Activated CD8-positive, alpha-beta memory T cell treated with anti-CD3 and anti-CD28 coated beads for 24 hours (primary cell): ENCODE measurements at places on chromosomes 3 and 15.

DNA sequence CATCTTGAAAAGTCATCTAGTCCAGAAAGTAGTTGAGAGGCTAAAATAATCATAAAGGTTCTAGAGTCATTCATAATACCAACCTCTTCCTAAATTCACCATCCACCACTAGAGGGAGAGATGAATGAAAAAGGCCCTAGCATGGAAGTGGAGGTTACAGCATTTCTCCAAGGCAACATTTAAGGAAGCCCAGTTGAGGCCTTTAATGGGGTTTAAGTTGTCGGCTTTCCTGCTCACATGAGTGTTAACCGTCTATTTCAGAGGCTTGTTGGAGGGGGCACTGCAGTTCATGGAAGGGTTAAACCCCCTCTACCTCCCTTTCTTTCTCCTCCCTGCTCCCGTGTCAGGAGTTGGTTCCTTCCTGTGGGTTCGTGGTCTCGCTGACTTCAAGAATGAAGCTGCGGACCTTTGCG, 3.8 kb upstream of the SLCO3A1 start:
- no peak for DNase-seq

- DNase-seq, result no peak
These were observed 3.5 kb downstream of the PLXND1 start for GRCh38 chr3:129602730-129603560.

- DNase-seq, result no peak
These were observed 249.0 kb downstream of the MCTP2 start for GRCh38 chr15:94480289-94480834.

GRCh38 chr3:145006271-145006670, 1034.6 kb downstream of the DIPK2A start:
- DNase-seq, result no peak

DNA sequence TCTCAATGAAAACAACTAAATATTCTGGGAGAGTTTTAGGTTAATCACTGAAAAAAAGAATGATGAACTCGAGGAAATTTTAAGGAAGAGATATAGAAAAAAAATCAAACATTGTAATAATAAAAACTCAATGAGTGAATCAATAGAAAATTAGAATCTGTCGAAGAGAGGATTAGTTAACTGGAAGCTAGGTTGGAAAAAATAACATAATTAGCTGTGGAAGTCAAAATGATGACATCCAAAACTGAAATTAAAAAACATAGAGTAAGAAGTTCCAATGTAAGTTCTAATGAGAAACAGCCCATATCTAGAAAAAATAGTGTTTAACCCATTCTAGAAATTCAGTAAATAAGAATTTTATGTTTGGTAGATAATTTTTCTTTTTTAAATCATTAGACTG, 299.3 kb upstream of the RARB start:
- no peak for DNase-seq

- no peak for DNase-seq
These were observed 21.6 kb upstream of the PAK6 start for GRCh38 chr15:40217166-40217824.

DNA sequence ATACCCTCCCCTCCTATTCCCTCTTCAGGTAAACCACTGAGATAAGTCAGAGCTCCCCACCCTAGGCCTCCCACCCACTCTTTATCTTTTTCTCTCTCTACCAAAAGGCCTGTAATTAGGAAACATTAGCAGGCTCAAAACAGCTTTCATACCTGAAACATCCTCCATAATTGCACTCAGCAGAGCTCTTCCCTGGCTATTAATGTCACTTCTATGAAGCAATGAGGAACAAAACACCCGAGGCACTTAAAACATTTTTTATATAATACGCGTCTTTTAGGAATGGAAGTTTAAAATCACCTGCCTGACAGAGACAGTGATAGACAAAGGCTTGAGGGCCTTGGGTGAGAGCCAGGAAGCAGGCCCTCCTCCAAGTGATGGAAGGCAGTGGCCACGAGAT, 138.9 kb downstream of the EPHB1 start:
- DNase-seq, result no peak

DNA sequence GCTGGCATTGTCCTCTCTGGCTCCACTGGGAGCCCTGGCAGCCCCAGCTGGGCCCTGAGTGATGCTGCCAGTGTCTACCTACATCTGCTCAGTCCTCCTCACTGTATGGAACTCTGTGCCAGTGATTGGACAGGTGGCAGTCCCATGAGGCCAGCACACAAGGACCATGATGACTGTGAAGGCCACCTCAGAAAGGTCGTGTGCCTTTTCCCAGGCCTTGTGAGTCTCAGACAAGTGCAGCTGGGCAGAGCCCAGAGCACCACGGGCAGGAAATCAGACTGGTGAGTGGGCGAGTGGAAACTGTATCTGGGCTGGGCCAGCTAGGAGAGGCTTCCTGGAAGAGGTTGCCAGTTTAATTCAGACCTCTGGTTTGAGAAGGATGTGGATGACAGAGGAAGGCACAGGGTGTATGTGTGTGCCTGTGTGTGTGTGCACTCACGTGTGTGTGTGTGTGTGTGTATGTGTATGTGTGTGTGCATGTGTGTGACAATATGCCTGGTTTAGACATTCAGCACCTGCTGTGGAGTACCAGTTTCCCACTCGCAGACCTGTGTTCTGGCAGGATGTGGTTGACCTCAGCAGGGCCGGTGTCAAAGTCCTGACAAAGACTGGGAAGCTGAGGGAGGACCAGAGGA, 7.0 kb downstream of the MAPKAPK3 start:
- DNase-seq, result peak; percentile 80

DNA sequence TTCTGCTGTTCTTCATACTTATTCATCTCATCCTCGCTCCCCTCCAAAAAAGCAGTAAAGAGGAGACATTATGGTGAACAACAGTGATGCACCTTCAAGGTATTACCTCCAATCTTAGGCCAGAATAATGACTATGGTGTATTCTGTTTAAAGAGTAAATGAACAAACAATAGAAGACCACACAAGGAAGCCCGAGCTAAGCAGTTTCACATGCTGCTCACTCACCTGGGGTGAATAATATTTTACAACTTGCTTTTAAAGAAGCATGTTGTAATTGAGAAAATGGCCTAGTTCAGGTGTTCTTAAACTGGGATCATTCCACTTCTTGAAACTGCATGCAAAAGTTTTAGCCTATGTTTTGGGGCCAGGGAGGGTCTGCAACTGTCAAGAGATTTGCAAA, 581.2 kb downstream of the FOXP1 start:
- no peak for DNase-seq

- DNase-seq, result no peak
These were observed 184.0 kb upstream of the LYSMD4 start for GRCh38 chr15:99917252-99917651.

- DNase-seq, result no peak
These were observed 14.6 kb upstream of the SNRPN start for GRCh38 chr15:24940236-24940635.

DNA sequence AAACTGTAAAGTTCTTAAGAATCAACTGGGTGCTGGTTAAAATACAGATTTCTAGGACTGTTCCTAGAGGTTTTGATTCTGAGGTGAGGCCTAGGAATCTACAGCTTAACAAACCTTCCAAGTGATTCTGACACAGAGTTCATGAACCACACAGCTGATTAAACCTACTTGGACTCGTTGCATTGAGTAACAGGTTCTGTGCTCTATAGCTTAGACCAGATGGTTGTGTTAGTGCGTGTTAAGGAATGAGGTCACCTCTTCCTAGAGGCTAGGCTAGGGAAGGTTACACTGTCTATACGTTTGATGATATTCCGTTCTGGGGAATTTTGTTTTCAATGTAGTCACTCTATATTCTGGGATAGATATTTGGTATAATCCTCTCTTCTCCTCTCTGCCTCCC, 21.9 kb downstream of the EID1 start:
- DNase-seq, result no peak

DNA sequence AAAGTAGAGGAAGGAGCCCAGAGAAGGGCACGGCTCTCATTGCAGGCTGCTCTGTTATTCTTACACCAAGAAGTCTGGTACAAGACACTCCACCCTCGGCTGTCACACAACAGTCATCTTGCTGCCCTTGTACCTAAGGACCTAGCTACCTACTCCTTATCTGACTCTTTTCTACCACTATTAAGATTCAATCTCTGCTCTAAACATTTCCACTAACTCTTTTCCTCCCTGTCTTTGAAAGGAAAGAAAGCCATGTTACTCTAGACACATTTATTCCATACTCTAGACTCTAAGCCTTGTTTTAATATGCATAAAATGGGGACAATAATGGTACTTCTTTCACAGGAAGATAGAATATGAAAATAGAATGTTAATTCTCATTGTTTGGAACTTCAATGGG, 73.3 kb upstream of the C3orf49 start:
- DNase-seq, result no peak

GRCh38 chr15:66144978-66145725, 108.4 kb downstream of the MEGF11 start:
- DNase-seq, result no peak

DNA sequence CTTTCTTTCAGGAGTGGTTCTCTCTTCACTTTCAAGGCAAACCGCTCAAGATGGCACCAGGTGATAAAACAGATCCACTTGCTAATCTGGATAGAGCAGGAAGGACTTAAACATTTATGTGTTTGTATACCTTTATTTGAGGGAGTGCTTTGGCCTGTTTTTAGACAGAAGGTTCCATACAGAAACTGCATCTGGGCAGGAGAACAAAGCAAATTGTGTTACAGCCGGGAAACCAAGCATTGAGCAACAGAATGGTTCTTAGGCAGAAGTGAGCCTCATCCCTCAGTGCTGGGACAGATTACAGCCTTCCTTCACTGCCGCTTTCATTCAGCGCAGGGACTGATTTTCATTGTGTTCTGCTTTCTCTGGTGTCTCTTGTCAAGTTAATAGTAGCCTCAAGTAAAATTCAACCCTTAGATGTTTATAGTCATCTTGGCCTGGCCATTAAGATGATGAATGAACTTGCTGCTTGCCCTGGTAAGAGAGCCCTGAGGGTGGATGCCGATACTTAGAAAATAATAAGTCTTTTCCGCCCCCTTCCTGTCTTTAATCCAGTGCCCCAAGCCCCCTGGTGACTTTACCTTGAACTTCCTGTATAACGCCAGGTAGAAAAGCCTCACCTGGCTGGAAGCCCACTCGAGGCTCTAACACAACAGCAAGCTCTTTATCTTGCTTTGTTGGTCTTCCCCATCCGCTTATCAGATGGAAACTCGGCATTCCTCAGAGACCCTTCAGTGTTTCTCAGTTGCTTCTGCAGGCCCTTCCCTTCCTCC, 168.0 kb upstream of the CTDSPL start:
- no peak for DNase-seq

DNA sequence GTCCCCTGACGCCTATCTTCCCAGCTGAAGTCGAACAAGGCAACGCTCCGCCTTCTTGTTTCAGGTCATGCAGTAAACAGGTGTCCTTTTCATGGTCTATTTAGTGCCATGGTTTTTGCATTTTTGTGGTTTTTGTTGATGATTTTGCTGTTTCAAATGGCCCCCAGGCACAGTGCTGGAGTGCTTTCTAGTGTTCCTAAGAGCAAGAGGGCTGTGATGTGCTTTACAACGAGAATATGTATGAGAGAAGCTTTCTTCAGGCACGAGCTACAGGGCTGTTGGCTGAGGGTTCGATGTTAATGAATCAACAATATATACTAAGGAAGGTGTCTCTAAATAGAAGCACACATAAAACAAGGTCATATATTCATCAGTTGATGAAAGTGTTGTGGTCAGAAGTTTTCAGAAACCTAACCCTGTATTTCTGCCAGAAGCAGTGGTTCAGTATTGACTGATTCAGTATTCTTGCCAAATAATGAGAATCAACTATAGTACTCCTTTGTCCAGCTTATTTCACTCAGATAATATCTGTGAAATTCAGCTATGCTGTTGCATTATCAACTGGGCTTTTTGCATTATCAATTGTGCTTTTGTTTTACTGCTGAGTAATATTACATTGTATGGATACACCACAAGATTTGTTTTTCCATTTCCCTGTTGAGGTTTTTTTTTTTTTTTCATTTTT, 18.5 kb downstream of the LIMD1 start:
- DNase-seq, result no peak

- no peak for DNase-seq
These were observed 296.8 kb upstream of the CHRM5 start for GRCh38 chr15:33671456-33671855.
